ENCODE measurements at places on chromosomes 4 and X. TPM values are rescaled to one million over a fixed set of nuclear protein-coding genes. Genes with fewer than 3 reads are reported as not detected.

The SPATA18 gene
- total RNA-seq: 5.8 TPM

The CLTRN gene
- 0.51 TPM for total RNA-seq

The SRPK3 gene
- 5.4 TPM for total RNA-seq

The MTMR8 gene
- total RNA-seq: 5.2 TPM

The MAGEA1 gene
- not detected for total RNA-seq

The TXK gene
- total RNA-seq: 2.6 TPM

The AMBN gene
- total RNA-seq: not detected

The NSUN7 gene
- total RNA-seq: 0.65 TPM

The CABS1 gene
- not detected for total RNA-seq

The F9 gene
- not detected for total RNA-seq

The SPACA5 gene
- total RNA-seq: not detected

The MAGED4 gene
- total RNA-seq: 5.9 TPM

The TLR6 gene
- total RNA-seq: 6.0 TPM

The DCAF8L2 gene
- total RNA-seq: not detected

The JCHAIN gene
- total RNA-seq: 12.8 TPM

The SLC35A2 gene
- total RNA-seq: 11.5 TPM

The HERC5 gene
- total RNA-seq: 3.7 TPM

The TMPRSS11F gene
- not detected for total RNA-seq

The MAGED4B gene
- total RNA-seq: 3.4 TPM

The ZAR1 gene
- total RNA-seq: not detected

The BCLAF3 gene
- 12.3 TPM for total RNA-seq

The PLRG1 gene
- total RNA-seq: 66.8 TPM

The RBMXL3 gene
- total RNA-seq: not detected

The SPANXA2 gene
- total RNA-seq: not detected

The TLL1 gene
- 9.8 TPM for total RNA-seq

The CENPE gene
- 1.9 TPM for total RNA-seq

The PAK3 gene
- 11.4 TPM for total RNA-seq

The APOO gene
- total RNA-seq: 13.7 TPM

The TLR8 gene
- 1.3 TPM for total RNA-seq

The HS3ST1 gene
- 3.9 TPM for total RNA-seq

The BST1 gene
- total RNA-seq: 19.3 TPM

The VCX3B gene
- not detected for total RNA-seq

The SPATA4 gene
- not detected for total RNA-seq
